Esophagus squamous epithelium (tissue), 5 donors: ENCODE measurements at places on chromosomes 4 and X. TPM values are rescaled to one million over a fixed set of nuclear protein-coding genes. Genes with fewer than 3 reads are reported as not detected.

The ADRA2C gene
- 3.2 TPM for total RNA-seq

The TMEM35A gene
- total RNA-seq: 0.42 TPM

The TCEAL6 gene
- not detected for total RNA-seq

The AKAP14 gene
- not detected for total RNA-seq

The CYBB gene
- total RNA-seq: 2.3 TPM

The USP17L30 gene
- total RNA-seq: not detected

The PGAM4 gene
- total RNA-seq: not detected

The MID1 gene
- total RNA-seq: 16.9 TPM

The SOD3 gene
- 10.7 TPM for total RNA-seq

The LEF1 gene
- 8.0 TPM for total RNA-seq

The BST1 gene
- 5.7 TPM for total RNA-seq

The NUP62CL gene
- 2.5 TPM for total RNA-seq

The ATP1B4 gene
- total RNA-seq: not detected

The ADAD1 gene
- not detected for total RNA-seq

The FGF2 gene
- 0.68 TPM for total RNA-seq

The MAGEB1 gene
- total RNA-seq: not detected
